Erythroblast (primary cell): ENCODE measurements at places on chromosomes 3 and 15.

GRCh38 chr3:11699083-11699427 is 55.3 kb upstream of the VGLL4 start:
- DNase-seq = no peak

DNA sequence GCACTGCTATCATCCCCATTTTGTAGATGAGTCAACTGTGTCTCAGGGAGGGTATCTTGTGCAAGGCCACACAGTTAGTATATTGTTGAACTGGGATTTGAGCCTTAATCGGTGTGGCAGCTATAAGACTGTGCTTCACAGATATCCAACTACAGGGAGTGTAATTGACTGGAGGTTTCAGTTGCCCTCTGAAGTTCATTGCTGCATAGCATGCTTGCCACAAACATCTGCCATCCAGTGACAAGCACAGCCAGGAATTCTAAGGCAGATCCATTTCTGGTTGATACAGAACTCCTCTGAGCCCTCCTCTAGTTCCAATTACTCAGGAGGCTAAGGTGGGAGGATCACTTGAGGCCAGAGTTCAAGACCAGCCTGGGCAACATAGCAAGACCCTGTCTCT is 16.4 kb downstream of the FSD2 start:
- DNase-seq = no peak

DNA sequence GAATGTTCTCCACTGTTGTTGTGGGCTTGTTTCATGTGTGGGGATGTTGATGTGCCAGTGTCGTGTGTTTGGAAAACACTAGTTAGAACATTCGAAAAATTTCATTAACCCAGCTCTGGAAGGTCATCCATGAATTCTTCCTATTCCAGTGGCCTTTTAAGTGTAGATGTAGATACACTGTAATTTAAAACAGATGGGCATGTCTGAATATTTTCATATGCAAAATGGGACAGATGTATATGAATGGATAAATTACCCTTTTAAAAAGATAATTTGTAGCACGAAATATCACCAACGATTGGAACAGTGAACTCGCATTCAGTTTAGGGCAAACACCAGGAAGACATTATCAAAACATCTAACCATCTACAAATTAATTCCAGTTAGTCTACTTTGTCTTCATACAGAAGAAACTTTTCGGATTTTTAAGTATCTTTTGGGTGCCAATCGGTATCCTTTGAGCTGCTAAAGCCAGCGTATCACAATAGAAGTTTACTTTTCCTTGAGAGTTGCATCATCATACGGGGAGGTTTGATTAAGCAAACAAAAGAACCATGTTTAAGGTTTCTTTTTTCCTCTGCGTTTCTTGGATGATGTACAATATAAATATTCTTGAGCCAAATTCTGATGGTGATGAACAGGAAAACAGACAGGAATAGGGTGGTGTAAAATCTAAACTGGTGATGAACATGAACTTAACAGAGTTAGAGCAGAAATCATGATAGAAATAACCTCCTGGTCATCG is 528.1 kb downstream of the FOXP1 start:
- DNase-seq = no peak

DNA sequence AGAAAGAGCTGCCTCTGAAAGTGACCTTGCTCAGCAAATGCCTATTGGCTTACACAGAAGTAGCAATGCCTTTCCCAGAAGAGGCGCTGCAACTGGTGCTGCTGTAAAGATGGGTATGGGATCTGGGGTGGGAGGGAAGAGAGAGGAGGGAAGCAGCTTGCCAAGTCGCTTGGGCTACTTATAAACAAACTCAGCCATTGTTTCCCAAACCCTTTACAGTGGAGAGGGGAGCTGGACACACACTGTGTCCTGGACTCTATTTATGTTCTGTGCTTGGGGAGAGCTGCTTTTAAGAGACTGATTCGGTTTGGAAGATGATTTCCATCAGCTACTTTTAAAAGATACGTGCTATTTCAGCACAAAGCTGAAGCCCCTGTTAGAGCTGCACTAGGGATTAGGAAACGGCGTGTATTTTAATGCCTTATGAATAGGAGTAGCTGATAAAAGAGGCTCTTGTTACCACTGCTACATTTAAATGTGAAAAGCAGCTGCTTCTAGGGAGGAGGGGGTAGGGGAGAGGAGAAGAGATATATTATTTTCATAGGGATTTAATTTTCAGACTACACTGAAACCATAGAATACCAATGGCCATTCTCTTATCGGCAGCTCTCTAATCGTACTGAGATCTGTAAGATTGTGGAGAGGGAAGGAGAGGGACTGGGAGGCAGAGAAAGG is 440.6 kb downstream of the MCTP2 start:
- no peak for DNase-seq

- DNase-seq = no peak
Observed at GRCh38 chr3:195796795-195797194, 14.9 kb downstream of the MUC4 start.

DNA sequence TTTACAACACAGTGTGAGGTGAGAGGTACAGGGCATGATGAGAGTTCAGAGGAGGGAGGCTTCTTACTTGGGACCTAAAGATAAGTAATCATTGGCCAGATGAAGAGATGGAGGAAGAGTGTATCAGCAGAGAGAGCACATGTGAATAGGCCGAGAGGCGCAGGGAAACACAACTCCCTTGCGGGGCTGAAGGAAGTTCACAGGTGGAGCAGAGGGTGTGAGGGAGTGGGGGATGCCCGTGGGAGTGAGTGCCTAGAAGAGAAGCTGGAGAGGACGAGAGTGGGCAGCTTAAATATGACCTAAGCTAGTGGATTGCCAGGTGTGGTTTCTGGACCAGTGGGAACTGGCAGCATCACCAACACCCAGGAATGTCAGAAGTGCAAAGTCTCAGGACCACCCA is 98.2 kb upstream of the TBC1D5 start:
- DNase-seq = no peak

DNA sequence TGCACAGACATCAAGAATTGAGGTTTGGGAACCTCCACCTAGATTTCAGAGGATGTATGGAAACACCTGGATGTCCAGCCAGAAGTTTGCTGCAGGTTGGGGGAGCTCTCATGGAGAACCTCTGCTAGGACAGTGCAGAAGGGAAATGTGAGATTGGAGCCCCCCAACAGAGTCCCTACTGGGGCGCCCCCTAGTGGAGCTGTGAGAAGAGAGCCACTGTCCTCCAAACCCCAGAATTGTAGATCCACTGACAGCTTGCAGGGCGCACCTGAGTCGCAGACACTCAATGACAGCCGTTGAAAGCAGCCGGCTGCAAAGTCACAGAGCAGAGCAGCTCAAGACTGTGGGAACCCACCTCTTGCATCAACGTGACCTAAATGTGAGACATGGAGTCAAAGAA is 34.6 kb upstream of the EPHA6 start:
- DNase-seq = no peak

DNA sequence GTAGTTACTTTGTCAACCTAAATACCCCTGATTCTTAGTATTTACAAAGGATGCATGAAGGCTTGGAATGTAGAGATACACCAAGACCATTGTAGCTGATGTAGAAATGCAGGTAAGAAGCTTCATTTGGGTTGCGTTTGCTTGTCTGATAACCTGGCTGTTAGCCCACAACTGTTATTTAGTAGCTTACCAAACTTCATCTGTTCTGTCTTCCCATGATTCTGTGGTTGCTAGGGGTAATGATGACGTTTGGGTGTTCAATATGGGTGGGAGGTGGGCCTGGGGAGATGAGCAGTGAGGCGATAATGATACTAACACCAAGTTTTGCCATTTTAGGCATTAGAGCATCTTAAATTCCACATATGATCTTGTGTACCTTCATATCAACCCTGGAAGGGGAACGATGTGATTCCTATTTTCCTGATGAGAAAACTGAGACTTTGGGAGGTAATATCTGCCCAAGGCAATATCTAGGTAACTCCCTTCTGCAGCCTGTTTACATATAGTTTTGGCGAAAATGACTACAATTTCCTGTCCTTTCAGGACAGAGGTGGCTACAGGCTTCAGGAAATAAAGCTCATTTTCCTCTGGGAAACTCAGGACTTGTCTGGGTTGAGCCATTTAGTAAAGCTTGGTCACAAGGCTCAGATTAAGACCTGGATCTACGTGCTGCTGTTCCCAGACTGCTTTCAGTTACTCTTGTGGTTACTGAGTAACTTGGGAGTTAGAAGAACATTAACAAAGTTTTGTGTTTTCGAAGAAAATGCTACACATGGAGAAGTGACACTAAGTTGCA is 26.8 kb downstream of the FNDC3B start:
- no peak for DNase-seq

GRCh38 chr3:143276592-143276991 is 157.0 kb downstream of the CHST2 start:
- no peak for DNase-seq

GRCh38 chr15:85404176-85404917 is 23.9 kb downstream of the AKAP13 start:
- DNase-seq = no peak

DNA sequence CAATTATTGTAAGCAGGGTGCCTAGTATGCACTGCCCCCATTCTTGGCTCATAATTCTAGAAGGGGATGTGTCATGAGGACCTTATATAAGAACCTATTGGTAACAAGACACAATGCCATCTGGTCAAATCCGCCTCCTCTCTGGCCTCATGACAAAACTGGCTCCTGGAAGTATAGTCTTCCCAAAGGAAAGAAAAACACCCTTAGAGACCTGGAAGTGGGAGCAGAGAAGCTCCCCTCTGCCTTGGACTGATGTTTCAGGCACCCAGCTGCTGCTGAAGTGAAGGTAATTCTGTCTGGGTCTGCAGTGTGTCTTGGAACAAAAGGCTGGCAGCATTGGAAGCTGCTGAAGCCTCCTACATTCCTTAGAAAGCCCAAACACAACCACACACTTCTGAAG is 107.2 kb upstream of the CLSTN2 start:
- no peak for DNase-seq

GRCh38 chr3:172675441-172676193 is 35.2 kb downstream of the NCEH1 start:
- peak; percentile 82 for DNase-seq

GRCh38 chr15:94893091-94893490 is 661.7 kb downstream of the MCTP2 start:
- no peak for DNase-seq

- no peak for DNase-seq
Observed at GRCh38 chr3:129184396-129184657, 631 bp upstream of the CNBP start.

DNA sequence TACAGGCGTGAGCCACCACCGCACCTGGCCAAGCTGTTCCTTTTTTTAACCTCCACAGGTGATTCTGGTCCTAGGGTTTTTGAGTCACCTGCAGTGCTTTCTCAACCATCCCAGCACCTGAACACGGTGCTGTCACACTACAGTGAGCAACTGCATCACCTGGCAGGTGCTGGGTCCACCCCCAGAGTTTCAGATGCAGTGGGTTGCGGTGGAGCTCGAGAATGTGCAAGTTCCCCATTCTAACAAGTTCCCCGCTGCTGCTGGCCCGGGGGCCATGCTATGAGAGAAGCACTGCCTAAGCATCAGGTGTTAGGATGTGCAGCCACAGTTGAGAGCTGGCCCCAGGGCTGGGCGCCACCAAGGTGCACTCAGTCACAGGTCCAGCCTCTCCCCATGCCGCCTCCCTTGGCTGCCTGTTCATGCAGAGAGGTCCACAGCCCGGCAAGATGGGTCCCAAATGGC is 18.0 kb downstream of the ISG20 start:
- DNase-seq = no peak

- DNase-seq = no peak
Observed at GRCh38 chr3:174431717-174432116, 427.4 kb upstream of the NAALADL2 start.

GRCh38 chr3:77354958-77355357 is 315.1 kb downstream of the ROBO2 start:
- no peak for DNase-seq

GRCh38 chr15:85576392-85576791 is 196.0 kb downstream of the AKAP13 start:
- no peak for DNase-seq

DNA sequence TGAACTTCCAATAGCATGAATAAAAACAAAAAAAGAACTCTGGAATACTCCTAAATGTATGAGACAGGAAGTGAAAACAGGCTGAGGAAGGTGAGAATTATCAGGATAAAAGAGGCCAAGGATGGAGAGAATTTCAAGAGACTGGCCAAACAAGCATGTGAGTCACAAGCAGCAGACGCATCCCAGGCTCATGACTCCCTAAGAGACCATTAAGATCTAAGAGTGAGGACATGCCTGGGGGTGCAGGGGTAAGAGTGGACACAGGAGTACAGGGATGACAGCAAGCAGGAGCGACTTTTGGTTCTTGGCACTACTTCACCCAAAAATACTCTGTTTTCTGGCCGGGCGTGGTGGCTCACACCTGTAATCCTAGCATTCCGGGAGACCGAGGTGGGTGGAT is 7.1 kb downstream of the SCAMP2 start:
- no peak for DNase-seq

GRCh38 chr3:46020766-46021510 is 6.3 kb downstream of the XCR1 start:
- DNase-seq = no peak

GRCh38 chr3:102718651-102719050 is 283.8 kb downstream of the ZPLD1 start:
- no peak for DNase-seq

- no peak for DNase-seq
Observed at GRCh38 chr15:94266789-94267188, 35.4 kb downstream of the MCTP2 start.

- no peak for DNase-seq
Observed at GRCh38 chr15:77074350-77074749, 3.4 kb upstream of the TSPAN3 start.

DNA sequence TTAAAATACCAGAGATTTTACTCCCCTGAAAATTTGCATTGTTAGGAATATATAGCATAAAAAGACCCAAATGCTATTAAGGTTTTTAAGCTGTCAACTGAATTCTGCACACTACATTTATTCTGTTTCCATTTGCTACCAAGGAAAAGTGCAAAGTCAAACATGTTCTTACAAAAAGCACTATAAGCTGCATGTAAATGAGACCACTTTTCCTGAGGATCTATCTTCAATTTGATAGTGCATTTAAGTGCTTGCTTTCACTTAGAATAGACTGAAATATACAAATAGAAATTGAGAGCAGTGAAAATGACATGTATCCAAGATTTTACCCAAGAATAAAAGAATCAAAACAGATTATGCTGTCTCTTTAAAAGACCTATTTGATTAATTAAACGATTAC is 1216.2 kb downstream of the ROBO2 start:
- no peak for DNase-seq

GRCh38 chr3:133964547-133964946 is 65.2 kb downstream of the SLCO2A1 start:
- no peak for DNase-seq

GRCh38 chr3:43434431-43434830 is 148.1 kb downstream of the SNRK start:
- no peak for DNase-seq

- peak; percentile 10 for DNase-seq
Observed at GRCh38 chr3:14537590-14538450, 2.3 kb downstream of the GRIP2 start.
